ENCODE measurements at places on chromosomes 2 and 18. TPM values are rescaled to one million over a fixed set of nuclear protein-coding genes. Genes with fewer than 3 reads are reported as not detected.

GRCh38 chr18:47975701-47976100, 45.2 kb upstream of the SMAD2 start:
- no peak for DNase-seq

GRCh38 chr2:86764661-86765309, 25.9 kb downstream of the CD8A start:
- no peak for DNase-seq

DNA sequence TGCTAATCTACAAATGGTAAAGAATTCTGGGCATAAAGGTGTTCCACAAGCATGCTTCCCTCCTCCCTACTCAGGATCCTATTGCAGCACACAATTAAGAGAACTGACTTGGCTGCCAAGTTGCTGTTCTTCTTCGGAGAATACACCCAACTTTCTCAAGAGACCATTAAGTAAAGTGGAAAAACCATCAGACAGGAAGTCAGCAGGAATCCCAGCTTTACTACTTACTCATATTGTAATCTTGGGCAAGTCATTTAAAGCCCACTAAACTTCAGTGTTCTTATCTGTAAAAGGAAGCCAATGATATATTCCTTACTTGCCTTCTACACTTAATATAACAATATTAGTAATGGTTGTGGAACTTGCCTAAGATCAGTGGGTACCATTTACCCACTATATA, 37.8 kb downstream of the PSTPIP2 start:
- DNase-seq, result no peak

DNA sequence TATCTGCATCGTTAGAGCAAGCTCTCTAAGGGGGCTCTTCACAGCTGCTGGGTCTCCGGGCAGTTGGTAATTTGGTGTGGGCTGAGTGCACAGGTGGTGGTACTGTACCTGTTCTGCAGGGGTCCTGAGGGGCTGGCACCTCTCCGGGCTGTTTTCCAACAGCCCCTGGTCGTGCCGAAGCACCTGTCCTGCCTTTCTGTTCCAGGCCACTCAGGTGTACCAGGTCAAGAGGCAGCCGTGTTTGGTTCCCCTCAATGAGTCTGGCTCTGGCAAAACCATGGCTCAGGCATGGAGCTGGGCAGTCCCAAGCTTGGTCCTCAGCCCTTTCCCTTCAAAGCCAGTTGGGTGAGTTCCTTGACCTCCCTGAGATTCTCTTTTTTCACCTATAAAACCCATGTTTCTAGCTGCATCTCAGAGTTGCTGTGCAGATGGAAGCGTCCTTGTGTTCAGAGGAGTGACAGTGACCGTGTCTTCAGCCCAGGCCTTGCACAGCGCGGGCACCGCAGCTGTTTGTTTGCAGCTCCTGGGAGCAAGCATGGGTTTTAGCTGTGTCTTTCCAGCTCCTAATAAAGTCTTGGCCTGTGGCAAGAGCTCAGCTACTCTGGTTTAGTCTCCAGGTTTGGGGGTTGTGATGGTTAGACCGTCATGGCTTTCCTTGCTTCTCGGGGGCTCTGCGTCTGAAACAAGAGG, 110.9 kb downstream of the GLI2 start:
- no peak for DNase-seq

KLF11 gene
- total RNA-seq, result 25.7 TPM
